ENCODE measurements at places on chromosomes 3 and 15. TPM values are rescaled to one million over a fixed set of nuclear protein-coding genes. Genes with fewer than 3 reads are reported as not detected.

The EPB42 gene
- not detected for polyA plus RNA-seq

The REC114 gene
- polyA plus RNA-seq: not detected

The CFAP20DC gene
- 0.53 TPM for polyA plus RNA-seq

The PARP15 gene
- polyA plus RNA-seq: 16.6 TPM

The METTL6 gene
- polyA plus RNA-seq: 12.3 TPM

The APBA2 gene
- polyA plus RNA-seq: 3.5 TPM

The KATNBL1 gene
- 51.6 TPM for polyA plus RNA-seq

The KNL1 gene
- polyA plus RNA-seq: 1.1 TPM

The LSG1 gene
- polyA plus RNA-seq: 35.5 TPM

The GABPB1 gene
- 31.4 TPM for polyA plus RNA-seq

The ATP13A4 gene
- polyA plus RNA-seq: 0.85 TPM

The ANKUB1 gene
- not detected for polyA plus RNA-seq

The ZFYVE19 gene
- polyA plus RNA-seq: 16.0 TPM

The C3orf70 gene
- polyA plus RNA-seq: 0.10 TPM

The A4GNT gene
- polyA plus RNA-seq: not detected

The CHRM5 gene
- polyA plus RNA-seq: not detected

The ACOX2 gene
- polyA plus RNA-seq: not detected

The TLR9 gene
- 10.4 TPM for polyA plus RNA-seq

The KIF7 gene
- not detected for polyA plus RNA-seq

The PLSCR2 gene
- not detected for polyA plus RNA-seq

The FRMD4B gene
- 0.05 TPM for polyA plus RNA-seq

The MTMR10 gene
- 15.5 TPM for polyA plus RNA-seq

The FSTL1 gene
- not detected for polyA plus RNA-seq

The CPOX gene
- polyA plus RNA-seq: 5.7 TPM

The SNTN gene
- polyA plus RNA-seq: not detected

The TIPARP gene
- polyA plus RNA-seq: 12.6 TPM

The IQCF5 gene
- polyA plus RNA-seq: not detected

The SLC22A13 gene
- not detected for polyA plus RNA-seq

The SRPRB gene
- 34.6 TPM for polyA plus RNA-seq

The IGF2BP2 gene
- polyA plus RNA-seq: not detected

The CCNB2 gene
- polyA plus RNA-seq: 0.79 TPM

The HESX1 gene
- polyA plus RNA-seq: 1.1 TPM

The TUSC7 gene
- polyA plus RNA-seq: not detected

The CELSR3 gene
- polyA plus RNA-seq: 0.59 TPM

The TMEM207 gene
- polyA plus RNA-seq: not detected

The MKRN2OS gene
- not detected for polyA plus RNA-seq

The TMEM212 gene
- polyA plus RNA-seq: not detected

The SIDT1 gene
- polyA plus RNA-seq: 47.5 TPM

The GOLGA8S gene
- not detected for polyA plus RNA-seq

Measured in IgD-negative memory B cell (primary cell).